ENCODE measurements at places on chromosomes 11 and 22.

DNA sequence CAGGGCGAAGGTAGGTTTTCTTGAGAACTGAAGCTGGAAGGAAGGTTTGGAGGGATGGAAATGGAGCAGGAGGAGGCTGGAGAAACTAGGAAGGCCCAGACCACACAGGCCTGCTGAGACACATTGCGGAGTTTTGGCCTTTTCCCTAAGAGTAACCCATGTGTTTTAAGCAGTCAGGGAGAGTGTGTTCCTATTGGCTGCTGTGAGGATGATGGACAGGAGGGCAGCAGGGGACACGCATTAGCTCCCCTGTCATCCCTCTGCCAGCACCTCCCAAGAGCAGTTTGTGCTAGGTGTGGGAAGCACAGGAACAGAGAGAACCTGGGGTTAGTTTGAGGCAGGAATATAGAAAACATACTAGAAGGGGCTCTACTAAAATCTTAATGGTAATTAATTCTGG lies 842.1 kb downstream of the TBC1D22A start:
- DNase-seq, result no peak

- DNase-seq, result no peak
Measured at GRCh38 chr11:115423728-115424459, 80.3 kb downstream of the CADM1 start.

- DNase-seq, result no peak
Measured at GRCh38 chr22:42920101-42920820, 63.2 kb upstream of the ARFGAP3 start.

GRCh38 chr22:22697377-22698117 lies 53.1 kb downstream of the GGTLC2 start:
- no peak for DNase-seq

GRCh38 chr11:9057888-9058287 lies 33.5 kb downstream of the SCUBE2 start:
- no peak for DNase-seq

GRCh38 chr11:123292647-123293046 lies 97.6 kb upstream of the CLMP start:
- DNase-seq, result no peak

GRCh38 chr11:111397034-111397433 lies 18.0 kb upstream of the POU2AF1 start:
- DNase-seq, result peak; percentile 88

DNA sequence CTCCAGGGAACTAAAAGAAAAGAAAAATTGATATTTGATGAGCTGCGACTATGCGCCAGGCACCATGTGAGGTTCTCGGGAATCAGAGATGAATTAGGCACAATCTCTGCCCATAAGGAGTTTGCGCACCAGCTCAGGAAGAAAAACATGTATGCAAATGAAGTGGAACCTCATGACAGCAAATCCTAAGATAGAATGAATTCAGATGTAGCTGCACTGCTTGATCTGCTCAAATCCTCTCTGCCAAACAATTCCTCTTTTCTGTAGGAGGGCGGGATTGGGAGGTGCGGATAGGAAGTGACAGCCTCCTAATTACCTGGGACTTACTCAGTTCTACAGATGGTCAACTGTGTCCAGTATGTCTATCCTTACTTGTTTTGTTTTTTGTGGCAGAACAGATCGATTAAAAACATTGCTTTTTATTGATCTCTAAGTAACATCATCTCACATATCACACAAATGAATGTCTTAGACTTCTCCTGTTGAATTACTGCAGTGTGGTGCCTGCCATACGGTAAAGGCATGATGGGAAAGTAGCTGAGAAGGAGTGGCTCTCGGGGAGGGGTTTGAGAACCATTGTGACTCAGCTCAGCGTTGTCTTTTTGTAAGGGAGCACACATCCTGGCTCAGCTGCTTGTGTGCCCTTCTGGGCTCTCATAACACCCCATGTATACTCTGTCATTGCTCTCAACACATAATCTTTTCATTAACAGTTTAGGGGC lies 13.9 kb downstream of the CRTAM start:
- no peak for DNase-seq

DNA sequence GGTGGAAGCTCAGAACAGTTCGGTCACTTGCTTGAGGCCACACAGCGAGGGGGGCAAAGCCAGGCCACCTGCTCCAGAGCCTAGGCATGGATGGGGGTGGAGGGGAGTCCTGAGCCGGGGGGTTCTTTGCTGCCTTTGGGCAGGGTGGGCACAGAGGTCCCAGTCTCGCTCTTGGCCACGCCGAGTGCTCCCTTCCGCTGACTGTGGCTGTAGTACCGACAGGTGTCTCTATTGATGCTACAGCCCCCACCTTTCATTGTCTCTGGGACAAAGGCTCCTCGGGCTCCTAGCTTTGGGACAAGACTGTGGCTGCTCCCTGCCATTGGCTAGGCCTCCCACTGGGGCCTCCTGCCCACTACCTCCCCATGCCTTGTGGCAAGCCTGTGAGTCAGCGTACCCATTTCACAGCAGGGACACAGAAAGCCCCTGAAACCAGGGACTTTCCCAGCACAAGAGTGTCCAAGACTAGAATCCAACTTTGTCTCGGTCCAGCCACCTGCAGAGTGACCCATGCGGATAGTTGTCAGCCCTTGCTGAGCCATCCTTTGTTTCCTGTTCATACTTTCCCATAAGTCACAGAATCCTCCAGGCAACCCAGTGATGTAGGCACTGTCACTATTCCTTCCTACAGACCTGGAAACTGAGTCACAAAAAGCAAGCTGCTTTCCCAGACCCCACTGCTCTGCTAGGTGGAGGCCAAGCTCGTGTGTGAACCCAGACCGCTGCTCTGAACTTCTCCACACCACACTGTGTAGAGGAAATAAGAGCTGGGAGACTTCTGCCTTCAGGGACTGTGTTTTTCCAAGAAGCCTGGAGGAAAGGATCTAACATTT lies 17.2 kb downstream of the MYEOV start:
- no peak for DNase-seq

GRCh38 chr11:117034901-117035300 lies 63.3 kb downstream of the SIK3 start:
- DNase-seq, result no peak

- DNase-seq, result no peak
Measured at GRCh38 chr11:101582236-101582988, 1.4 kb downstream of the TRPC6 start.

DNA sequence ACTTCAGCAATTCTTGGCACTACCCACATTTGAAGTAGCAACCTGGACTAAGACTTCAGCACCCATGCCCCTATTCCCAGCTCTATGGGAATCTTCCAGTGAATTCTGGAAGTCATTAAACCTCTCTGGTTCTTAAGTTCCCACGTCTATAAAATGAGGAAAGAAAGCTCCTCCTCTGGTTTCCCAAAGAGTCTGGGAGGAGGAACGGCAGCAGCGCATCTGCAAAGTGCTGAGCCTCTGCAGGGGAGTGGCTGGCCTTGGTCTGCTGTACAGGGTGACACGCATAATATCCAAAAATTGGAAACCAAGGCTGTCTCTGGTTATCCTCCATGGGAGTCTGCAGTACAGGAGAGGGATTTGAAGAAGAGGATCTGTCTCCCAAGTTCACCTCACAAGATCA lies 73.6 kb upstream of the TP53I11 start:
- DNase-seq, result no peak

DNA sequence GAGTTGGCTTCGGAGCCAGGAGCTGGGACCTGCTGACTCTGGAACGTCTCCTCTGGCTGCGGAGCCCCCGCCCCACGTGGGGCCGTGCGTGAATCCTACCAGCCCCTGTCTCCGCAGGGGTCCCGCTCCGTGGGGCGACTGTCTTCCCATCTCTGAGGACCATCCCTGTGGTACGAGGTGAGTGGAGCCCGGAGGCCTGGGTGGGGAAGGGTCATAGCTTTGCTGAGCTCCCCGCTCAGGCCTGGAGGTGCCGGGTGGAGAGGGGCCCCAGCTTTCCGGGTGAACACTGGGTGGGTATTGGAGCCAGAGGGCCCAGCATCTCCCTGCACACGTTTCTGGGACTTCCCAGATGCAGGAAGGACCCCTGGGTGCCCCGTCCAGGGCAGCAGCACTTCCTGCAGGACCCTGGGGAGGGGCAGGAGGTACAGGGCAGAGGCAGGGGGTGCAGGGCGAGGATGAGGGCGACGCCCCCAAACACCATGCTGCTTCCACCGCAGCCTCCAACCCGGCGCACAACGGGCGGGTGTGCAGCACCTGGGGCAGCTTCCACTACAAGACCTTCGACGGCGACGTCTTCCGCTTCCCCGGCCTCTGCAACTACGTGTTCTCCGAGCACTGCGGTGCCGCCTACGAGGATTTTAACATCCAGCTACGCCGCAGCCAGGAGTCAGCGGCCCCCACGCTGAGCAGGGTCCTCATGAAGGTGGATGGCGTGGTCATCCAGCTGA lies 3.8 kb downstream of the MUC5AC start:
- no peak for DNase-seq

DNA sequence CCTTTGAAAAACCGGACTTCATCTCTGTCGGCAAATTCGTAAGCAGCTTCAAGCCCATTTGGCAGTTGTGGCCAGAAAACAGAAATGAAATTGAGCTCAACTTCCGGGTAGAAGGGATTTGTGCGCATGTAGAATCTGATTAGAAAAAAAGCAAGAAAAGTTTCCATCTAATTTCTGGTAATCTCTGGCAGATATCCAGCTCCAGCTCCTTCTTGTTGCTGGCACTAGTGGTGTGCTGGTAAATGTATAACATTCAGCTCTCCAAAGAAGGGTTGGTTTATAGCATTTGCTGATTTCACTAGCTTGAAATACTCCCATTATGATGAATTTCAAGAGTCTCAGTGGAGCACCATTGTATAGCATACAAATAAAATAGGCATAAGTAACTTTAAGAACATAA lies 5.4 kb downstream of the MMP1 start:
- no peak for DNase-seq

DNA sequence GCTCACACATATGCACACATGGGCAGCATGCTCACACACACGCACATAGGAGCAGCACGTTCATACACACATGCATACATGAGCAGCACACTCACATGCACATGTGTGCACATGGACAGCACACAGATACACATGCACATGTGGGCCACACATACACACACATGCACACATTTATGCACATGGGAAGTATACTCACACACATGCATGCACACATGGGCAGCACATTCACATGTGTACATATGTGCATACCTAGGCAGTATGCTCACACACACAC lies 42.5 kb downstream of the RTN4R start:
- DNase-seq, result no peak

Data from DMS79 treated with DMSO at 0.1 percent for 48 hours (cell line).